Left lung (tissue), 14 donors: ENCODE measurements at places on chromosomes 16 and 17. TPM values are rescaled to one million over a fixed set of nuclear protein-coding genes. Genes with fewer than 3 reads are reported as not detected.

DNA sequence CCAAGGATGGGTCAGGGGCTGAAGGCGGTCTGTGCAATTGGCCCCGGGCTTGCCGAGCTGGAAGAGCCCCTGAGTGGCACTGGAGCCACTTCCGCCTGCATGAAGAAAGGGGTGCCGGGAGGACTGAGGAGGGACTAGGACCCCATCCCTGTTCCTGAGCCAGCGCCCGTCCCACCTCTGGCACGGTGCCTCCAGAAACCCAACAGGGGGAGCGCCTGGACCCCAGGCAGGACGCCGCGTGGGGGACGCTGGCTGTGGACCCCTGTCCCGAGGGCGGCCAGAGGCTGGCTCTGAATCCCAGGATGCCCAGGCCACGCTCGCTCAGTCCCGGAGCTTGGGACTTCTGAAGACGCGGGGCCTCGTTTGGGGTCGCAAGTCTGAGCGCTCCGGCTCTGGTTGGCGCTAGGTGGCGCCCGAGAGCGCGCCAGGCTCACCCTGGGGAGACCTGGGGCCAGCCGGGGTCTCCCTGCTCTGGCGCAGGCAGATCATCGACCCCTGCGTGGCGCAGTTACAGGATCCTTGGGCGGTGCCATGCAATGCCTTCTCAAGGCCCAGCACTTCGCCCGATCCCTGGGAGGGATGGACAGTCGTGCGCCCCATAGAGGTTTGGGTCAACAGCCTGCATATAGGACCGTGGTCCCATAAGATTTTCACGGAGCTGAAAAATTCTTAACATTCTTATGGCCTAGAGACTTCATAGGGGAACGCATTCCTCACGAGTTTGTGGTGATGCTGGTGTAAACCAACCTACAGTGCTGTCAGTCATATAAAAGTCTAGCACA, 58.5 kb upstream of the CREBBP start:
- H3K4me1 ChIP-seq = peaks cover 10% of the 10 kb centered on the region
- peak overlapping the region; percentile 31 for H3K4me3 ChIP-seq

DNA sequence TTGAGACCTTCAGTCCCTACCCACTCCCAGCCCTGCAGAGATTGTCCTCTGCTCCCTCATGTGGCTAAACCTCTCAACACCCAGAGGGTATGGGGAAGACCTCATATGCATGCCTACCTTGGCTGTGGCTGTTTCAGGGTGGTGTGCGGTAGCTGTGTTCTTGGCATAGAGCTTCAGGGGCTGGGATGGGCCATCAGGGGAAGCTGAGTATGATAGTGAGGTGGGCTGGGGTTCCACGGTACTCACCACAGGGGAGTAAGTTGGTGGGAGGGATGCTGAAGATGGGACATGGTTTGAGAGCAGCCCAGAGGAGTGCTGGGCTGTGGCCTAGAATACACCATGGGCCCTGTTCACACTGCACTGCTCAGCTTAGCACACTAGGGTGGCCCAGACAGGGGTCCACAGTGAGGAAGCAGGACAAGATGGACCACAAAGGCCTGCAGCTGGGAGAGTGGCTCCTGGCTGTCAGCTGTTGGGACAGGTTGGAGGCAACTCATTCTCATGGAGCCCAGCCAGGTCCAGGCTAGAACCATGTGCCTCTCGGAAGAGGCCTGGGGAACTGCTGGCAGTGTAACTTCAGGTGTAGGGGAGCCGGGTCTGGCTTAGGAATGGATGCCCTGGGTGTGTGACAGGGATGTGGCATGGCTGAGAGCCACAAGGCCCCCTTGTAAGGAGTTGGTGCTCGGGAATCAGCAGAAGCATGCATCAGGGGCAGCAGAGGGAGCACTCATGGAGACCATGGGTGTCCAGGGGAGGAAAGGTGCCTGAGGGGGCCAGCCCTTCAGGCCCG, 3.1 kb downstream of the MFAP4 start:
- no peak overlapping the region for H3K4me3 ChIP-seq
- no peaks in the 10 kb centered on the region for H3K36me3 ChIP-seq
- H3K4me1 ChIP-seq = peaks cover 81% of the 10 kb centered on the region

GRCh38 chr16:87729266-87729954, 36.4 kb downstream of the KLHDC4 start:
- H3K27me3 ChIP-seq = no peaks in the 10 kb centered on the region
- H3K27ac ChIP-seq = no peak overlapping the region
- peaks cover 59% of the 10 kb centered on the region for H3K36me3 ChIP-seq
- peak; percentile 45 for DNase-seq

GRCh38 chr17:57522042-57523005, 222.8 kb downstream of the CCDC182 start:
- DNase-seq = no peak
- H3K4me1 ChIP-seq = peaks cover 3% of the 10 kb centered on the region
- H3K27ac ChIP-seq = no peak overlapping the region
- H3K4me3 ChIP-seq = no peak overlapping the region

DNA sequence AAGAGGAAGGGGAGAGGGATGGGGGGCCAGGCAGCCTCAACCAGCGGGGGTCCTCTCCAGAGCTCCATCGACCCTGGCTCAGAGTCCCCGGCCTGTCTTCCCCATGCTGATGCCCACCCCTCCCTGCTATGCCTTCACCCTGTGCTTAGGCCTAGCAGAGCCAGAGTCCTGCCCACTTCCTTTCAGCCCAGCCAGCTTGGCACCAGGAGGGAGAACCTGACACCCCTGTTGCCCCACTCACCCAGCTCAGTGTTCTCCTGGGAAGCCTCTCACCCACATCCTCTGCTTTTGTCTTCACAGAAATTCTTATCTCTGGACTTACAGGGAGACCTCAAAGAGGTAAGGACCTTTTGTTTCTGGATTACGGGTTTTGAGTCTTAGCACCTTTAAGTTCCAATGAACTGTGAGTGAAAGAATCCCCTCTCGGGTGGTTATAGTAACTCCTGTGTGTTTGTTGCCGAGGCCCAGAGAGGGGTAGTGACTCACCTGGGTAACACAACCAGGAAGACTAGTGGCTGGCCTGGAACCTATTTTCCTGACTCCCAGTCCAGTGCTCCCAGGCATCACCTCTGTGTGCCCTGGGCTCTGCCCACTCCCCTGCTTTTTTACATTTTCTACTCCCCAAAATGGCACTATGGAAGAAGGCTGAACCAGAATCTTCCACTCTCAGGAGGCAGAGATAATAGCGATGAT, 53.3 kb downstream of the CES1 start:
- H3K27ac ChIP-seq = no peak overlapping the region
- H3K4me3 ChIP-seq = no peak overlapping the region

DNA sequence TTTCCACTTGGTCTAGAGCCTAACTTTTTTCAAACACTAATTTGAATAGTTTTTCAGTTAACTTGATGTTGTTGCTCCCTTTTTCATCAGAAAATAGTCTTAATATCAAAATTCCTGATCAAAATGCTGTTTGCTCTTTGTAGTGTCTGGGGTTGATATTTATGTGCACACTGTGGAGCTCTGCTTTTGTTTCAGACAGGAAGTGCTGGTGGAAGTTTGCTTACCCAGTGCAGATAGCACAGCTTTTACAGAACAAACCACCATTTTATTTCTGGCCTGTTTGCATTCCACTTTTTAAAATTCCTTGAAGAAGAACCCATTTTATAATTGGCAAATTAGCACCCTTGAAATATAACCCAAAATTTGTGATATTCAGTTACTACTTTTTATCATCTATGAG, 125.4 kb downstream of the MRTFB start:
- no peaks in the 10 kb centered on the region for H3K27me3 ChIP-seq
- no peaks in the 10 kb centered on the region for H3K36me3 ChIP-seq
- DNase-seq = no peak
- peak overlapping the region; percentile 31 for H3K27ac ChIP-seq

GRCh38 chr16:15671530-15672117, 21.6 kb downstream of the NDE1 start:
- peaks cover 32% of the 10 kb centered on the region for H3K4me1 ChIP-seq
- H3K27me3 ChIP-seq = no peaks in the 10 kb centered on the region
- H3K27ac ChIP-seq = peak overlapping the region; percentile 91
- no peak for DNase-seq
- no peaks in the 10 kb centered on the region for H3K36me3 ChIP-seq

GRCh38 chr16:85555719-85556455, 57.2 kb upstream of the GSE1 start:
- H3K27ac ChIP-seq = peak overlapping the region; percentile 88
- H3K4me1 ChIP-seq = peaks cover 10% of the 10 kb centered on the region
- no peaks in the 10 kb centered on the region for H3K36me3 ChIP-seq
- no peak for DNase-seq

GRCh38 chr16:86085161-86085611, 186.2 kb downstream of the IRF8 start:
- no peaks in the 10 kb centered on the region for H3K4me1 ChIP-seq
- peak overlapping the region; percentile 28 for H3K27ac ChIP-seq
- no peaks in the 10 kb centered on the region for H3K27me3 ChIP-seq
- H3K36me3 ChIP-seq = no peaks in the 10 kb centered on the region

GRCh38 chr17:48127371-48128051, 19.9 kb downstream of the SNX11 start:
- no peaks in the 10 kb centered on the region for H3K27me3 ChIP-seq
- no peak overlapping the region for H3K27ac ChIP-seq
- H3K4me1 ChIP-seq = no peaks in the 10 kb centered on the region
- no peak overlapping the region for H3K4me3 ChIP-seq
- DNase-seq = no peak

DNA sequence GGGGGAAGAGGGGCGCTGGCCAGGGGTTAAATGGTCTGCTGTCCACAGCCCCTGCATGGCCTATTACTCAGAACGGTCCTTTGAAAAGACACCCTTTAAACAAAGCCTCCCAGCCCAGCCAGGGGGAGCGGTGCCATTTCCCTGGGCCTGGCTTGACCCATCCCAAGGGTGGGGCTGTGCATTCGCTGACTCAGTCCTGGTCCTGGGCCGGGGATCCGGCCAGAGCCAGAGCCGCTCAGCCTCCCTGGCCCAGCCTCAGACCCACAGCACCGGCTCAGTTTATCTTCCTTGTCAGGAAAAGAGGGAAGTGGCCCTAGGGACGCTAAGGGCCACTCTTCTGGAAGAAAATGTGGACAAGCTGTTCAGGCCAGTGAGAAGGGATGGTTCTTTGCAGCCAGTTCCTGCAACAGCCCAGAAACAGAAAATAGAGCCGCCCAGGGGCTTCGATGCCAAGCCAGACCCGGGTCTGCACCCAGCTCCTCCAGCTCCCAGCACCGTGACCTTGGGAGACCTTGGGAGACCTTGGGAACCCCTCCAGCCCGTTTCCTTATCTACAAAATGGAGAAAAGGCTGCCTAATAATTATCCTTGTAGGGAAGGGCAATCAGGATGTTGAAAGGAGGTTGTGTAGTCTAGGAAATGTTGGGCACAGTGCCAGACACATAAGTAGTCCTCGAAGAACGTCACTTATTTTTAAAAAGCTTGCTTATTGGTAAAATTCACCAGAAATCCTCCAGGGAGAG, 82.5 kb downstream of the ZDHHC7 start:
- no peak overlapping the region for H3K4me3 ChIP-seq
- H3K27me3 ChIP-seq = peaks cover 20% of the 10 kb centered on the region
- H3K36me3 ChIP-seq = no peaks in the 10 kb centered on the region
- H3K4me1 ChIP-seq = peaks cover 18% of the 10 kb centered on the region
- H3K27ac ChIP-seq = no peak overlapping the region
- DNase-seq = no peak

- H3K27me3 ChIP-seq = no peaks in the 10 kb centered on the region
- H3K4me3 ChIP-seq = no peak overlapping the region
- no peaks in the 10 kb centered on the region for H3K36me3 ChIP-seq
- H3K27ac ChIP-seq = no peak overlapping the region
- no peak for DNase-seq
- no peaks in the 10 kb centered on the region for H3K4me1 ChIP-seq
These were observed 70.6 kb downstream of the TMC6 start for GRCh38 chr17:78058001-78058400.

DNA sequence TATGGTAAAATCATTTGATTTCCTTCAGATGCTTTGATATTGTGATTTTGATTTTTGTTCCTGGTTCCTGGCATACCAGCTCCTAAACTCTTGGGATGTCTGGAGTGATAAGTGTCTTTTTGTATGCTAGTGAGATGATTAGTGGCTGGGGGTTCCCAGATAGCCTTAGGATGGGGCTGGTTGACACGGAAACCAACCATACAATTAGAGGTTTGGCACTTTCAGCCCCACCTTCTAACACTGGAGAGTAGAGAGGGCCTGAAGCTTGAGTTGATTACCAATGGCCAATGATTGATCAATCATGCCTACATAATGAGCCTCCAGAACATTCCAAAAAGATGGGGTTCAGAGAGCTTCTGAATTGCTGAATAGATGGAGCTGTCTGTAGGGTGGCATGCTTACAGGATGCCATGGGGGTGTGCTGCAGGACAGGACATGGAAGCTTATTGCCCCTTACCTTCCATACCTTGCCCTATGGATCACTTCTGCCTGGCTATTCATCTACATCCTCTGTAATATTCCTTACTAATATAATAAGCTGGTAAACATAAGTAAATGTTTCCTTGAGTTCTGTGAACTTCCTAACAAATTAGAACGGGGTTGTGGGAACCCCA, 22.8 kb downstream of the RNF112 start:
- no peak for DNase-seq
- no peaks in the 10 kb centered on the region for H3K4me1 ChIP-seq
- no peaks in the 10 kb centered on the region for H3K36me3 ChIP-seq
- H3K27me3 ChIP-seq = no peaks in the 10 kb centered on the region

GRCh38 chr16:2829501-2830354, at the start of gene ZG16B:
Gene ZG16B, plus strand, starts transcription at chr16:2830303. Its CDS starts 139 bp downstream, at chr16:2830442.
- H3K36me3 ChIP-seq = no peaks in the 10 kb centered on the region
- H3K4me1 ChIP-seq = no peaks in the 10 kb centered on the region
- no peak within 1 kb of the TSS for H3K27ac ChIP-seq
- no peak for DNase-seq
- H3K27me3 ChIP-seq = no peaks in the 10 kb centered on the region

- no peak overlapping the region for H3K27ac ChIP-seq
- no peak for DNase-seq
- no peak overlapping the region for H3K4me3 ChIP-seq
These were observed 435.0 kb upstream of the KIF2B start for GRCh38 chr17:53387745-53388144.

GRCh38 chr17:82126556-82127314, 28.7 kb upstream of the FASN start:
- H3K36me3 ChIP-seq = no peaks in the 10 kb centered on the region
- H3K4me3 ChIP-seq = no peak overlapping the region
- no peaks in the 10 kb centered on the region for H3K27me3 ChIP-seq

- H3K36me3 ChIP-seq = no peaks in the 10 kb centered on the region
- no peaks in the 10 kb centered on the region for H3K4me1 ChIP-seq
- no peak overlapping the region for H3K4me3 ChIP-seq
These were observed 86.9 kb upstream of the HLF start for GRCh38 chr17:55177855-55178217.

Gene TAT
- not detected for total RNA-seq

Gene CCL23
- total RNA-seq = 6.6 TPM

Gene GJD3
- total RNA-seq = 3.6 TPM

Gene ABR
- 187 TPM for total RNA-seq

Gene NPIPA3
- total RNA-seq = 2.1 TPM

Gene OR2C1
- not detected for total RNA-seq

Gene HEATR9
- total RNA-seq = 0.37 TPM

Gene TVP23C
- 8.3 TPM for total RNA-seq

Gene WNT9B
- total RNA-seq = 1.2 TPM
